ENCODE measurements at places on chromosomes 5 and 9.

- DNase-seq: no peak
These were observed 214.7 kb downstream of the MAST4 start for GRCh38 chr5:66810848-66811261.

DNA sequence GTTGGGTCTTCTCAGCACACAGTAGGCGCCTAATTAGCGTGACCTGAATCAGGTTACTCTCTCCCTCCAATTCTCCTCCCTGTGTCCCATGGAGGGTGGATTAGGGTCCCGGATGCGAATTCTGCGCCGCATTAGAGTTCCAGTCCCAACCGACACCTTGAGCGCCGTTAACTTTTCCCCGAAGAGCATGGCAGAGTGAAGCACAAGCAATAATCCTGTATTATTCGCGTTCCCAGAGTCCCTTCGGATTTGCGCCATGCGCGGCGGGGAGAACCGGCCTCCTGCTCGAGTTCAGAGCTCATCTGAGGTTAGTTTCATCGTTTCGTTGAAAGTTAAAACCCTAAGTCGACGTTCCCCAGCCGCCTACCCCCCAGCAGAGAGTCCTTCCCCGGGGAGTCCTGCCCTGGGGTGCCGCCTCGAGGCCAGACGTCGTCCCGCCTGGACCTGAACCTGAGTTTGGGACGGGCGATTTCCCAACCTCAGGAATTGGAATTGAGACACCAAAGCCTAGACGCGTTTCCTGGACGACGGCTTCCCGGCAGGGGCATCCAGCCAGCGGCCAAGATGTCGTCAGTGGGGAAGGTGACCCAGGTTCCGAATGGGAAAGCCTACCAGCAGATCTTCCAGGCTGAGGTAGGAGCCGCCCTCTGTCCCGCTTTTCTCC is at the start of gene CCDC180:
TSS of gene CCDC180 (plus strand) at position 160 of the 664 bp plus-strand sequence. CDS start at position 565, 405 bp downstream.
- DNase-seq: no peak

DNA sequence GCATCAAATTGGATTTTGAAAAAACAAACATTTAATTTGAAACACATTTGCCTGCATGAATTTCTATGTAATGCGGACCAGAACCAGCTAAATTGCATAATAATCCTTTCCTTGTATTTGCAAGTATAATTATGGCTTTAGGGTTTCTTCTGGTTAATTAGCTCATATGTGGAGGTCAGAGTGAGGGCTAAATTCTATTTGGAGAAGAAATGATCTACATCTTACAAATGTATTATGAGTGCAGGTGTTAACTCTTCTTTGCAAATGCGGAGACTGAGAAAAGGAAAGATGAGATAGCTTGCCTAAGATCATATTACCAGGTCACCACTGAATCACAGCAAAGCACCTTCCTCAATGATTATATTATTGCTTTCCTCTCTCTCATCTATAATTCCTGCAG is 194.7 kb downstream of the CDH9 start:
- no peak for DNase-seq

- peak; percentile 27 for DNase-seq
These were observed 69.7 kb downstream of the GRAMD2B start for GRCh38 chr5:126492939-126493338.

DNA sequence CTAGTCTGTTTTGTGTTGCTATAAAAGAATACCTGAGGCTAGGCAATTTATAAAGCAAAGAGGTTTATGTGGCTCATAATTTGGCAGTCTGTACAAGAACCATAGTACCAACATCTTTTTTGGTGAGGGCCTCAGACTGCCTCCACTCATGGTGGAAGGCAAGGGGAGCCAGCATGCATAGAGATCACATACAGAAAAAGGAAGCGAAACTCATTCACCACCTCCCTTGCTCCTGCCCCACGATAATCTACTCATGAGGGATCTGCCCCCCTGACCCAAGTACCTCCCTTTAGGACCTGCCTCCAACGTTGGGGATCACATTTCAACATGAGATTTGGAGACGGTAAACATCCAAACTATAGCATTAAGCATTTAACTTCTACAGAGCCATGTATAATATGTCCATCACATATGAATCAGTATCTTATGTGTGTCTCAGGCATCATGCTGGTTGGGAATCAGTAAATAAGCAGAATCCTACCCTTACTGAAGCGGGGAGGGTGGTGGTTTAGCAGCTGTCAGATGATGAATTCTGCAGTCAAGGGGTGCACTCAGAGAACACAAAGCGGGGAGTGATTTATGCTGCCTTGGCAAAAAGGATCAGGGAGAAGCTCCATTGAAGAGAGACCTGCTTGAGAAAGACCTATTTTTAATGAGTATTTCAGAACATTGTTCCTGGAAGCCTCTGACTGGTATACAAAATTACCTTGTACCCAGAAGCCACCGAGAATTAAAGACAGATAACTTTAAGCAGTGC is 34.8 kb downstream of the HMGXB3 start:
- no peak for DNase-seq

GRCh38 chr9:4297151-4297785 is 2.6 kb downstream of the GLIS3 start:
- DNase-seq: peak; percentile 92

- no peak for DNase-seq
These were observed 3.2 kb downstream of the WDR5 start for GRCh38 chr9:134139081-134139480.

- no peak for DNase-seq
These were observed 11.8 kb upstream of the SCGB3A1 start for GRCh38 chr5:180603076-180603594.

DNA sequence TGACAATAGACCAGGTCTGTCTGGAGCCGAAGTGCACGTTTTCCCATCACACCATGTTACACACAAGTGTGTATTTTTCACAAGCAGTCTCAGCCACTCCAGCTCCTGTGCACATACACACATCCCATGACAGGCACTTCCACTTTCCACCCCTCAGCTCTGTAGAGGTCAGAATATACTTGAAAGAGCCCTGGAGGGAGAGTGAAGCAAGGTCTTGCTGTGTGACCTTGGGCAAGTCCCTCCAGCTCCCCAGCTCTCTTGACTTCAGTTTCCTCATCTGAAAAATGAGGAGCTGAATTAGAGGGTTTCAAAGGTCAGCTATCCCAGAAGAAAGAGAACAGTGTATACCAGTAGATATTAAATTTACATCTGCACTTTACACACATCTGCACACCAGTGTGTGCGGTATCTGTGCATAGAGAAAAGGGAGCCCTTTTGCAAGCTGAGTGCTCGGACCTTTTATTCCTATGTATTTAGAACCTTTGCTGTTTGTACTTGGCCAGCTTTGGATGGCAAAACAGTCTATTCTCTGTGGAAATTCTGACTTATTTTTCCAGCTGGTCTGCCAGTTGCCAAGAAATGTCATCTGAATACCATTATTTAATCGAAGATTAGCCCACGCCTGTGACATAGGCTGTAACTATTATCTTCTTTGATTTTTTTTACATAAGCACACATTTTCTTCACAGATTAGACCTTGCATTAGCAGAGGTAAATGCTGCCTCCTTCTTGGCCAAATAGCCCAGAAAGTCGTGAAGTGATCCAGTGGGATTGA is 528.0 kb downstream of the BNC2 start:
- DNase-seq: no peak

DNA sequence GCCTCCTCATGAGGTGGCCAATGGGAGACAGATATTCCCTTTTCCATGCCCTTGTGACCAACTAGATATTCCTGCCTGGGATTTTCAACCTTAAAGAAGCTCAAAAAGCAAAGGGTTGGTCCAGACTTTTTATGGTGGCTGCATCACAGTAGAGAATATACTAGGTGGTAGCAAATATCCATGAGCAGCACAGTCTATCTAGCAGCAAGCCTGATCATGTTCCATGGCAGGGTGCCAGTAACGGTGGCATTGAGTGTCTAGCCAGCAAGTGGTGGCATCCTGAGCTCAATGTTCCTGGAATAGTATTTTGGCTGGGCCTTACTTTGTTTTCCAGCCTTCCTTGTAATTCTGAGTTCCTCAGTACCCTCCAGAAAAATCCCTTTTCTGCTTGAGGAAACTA is 25.8 kb downstream of the CDC25C start:
- DNase-seq: no peak

- DNase-seq: no peak
These were observed 18.4 kb upstream of the ADRA1B start for GRCh38 chr5:159897786-159898393.

DNA sequence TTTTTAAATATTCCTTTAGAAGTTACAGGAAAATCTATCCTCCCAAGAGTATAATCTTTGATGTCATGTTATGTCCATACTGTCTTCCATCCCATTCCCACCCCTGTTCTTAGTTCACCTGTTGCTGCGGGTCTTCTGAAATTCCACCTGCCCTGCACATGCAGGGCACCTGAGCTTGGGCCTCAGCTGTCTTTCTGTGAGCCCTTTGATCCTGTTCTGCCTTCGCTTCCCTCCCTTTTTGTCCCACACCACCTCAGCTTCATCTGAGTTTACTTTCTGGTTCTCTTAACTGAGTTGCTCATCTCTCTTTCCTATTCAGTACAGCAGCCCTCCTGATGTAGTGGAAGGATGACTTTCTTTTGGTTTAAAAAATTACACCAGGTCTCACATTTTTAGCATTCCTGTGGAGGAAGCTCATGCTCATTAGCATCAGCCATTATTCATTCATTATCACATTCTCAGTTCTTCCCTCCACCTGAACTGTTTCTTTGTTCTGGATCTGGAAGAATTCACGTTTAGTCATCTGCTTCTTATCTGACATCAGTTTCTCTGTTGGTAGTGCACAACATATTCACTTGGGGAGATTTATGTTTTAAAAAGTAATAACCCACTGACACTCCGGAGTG is 211.0 kb downstream of the ADCY2 start:
- no peak for DNase-seq

GRCh38 chr5:36311956-36312355 is 10.3 kb upstream of the RANBP3L start:
- no peak for DNase-seq

DNA sequence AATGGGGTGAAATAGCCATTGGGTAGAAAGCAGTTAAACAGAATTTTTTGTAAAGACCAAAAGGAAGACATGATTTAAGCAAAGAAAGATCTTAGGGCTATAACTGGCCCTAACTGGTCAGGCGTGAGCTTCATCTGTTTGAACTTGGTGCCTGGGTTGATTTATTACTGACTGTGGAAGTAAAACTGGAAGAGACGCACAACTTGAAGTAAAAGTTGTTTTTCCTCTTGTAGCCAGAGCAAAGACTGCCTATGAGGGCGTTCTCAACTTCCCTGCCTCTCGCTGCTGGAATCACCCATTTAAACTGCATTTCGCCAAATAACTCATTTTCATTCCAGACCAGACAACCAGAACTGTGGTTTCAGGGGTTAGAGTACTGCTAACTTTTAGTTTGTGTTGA is 1.5 kb downstream of the THBS4 start:
- no peak for DNase-seq

GRCh38 chr5:139592289-139592688 is 31.1 kb downstream of the UBE2D2 start:
- DNase-seq: no peak

GRCh38 chr5:73201547-73202513 is 28.8 kb downstream of the TMEM174 start:
- peak; percentile 92 for DNase-seq

- no peak for DNase-seq
These were observed 697.0 kb upstream of the SEMA6A start for GRCh38 chr5:117271656-117272055.

DNA sequence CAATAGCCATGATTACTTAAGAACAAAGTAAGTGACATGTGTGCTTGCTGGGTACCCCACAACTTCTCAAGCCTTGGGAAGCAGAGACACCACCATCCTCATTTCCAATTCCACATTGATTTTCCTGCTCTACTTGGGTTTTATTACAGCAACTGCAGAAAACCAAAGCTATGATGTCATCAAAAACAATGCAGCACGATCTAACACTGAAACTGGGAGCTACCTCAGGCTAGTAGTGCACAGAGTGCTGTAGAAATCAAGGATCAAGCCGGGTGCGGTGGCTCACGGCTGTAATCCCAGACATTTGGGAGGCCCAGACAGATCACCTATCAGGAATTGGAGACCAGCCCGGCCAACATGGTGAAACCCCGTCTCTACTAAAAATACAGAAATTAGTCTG is 174.4 kb upstream of the MSX2 start:
- DNase-seq: no peak

GRCh38 chr9:24051587-24051986 is 225.5 kb upstream of the ELAVL2 start:
- DNase-seq: no peak

GRCh38 chr5:91941588-91941987 is 558.5 kb upstream of the ARRDC3 start:
- DNase-seq: no peak

DNA sequence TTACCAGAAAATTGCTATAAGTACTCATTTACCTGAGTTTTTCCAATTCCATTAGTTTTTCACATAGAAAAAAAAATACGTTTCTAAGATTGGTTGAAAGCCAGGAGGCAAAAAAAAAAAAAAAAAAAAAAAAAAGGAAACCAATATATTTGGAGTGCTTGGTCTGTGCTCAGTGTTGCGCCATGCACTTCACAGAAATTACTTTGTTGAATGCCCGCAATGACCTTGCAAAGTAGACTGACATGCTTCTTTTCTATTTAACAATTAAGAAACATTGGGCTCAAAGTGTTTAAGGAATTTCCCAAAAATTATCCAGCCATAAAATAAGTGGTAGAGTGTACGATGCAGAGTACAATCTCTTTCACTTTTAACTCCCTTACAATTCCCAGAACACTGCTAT is 65.2 kb upstream of the PAPPA start:
- DNase-seq: no peak

All from A549 (cell line).